ENCODE measurements at places on chromosomes 1 and 21.

GRCh38 chr1:100440075-100440809, 87.9 kb downstream of the CDC14A start:
- no peak for DNase-seq

DNA sequence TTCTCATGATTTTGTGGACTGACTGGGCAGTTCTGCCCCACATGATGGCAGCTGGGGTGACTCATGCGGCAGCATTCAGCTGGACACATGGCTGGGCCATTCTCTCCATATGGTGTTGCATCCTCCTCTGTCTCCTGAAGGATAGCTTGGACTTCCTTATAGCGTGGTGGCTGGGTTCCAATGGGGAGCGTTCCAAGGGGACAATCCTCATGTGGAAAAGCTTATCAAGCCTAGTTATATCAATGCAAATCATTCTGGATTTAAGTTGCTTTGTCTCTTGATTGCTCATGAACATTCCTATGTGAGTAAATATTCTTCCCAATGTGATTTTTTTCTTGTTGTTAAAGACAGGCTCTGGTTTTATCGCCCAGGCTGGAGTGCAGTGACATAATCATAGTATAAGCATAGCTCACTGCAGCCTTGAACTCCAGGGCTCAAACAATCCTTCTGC, 13.2 kb upstream of the SLC2A1 start:
- DNase-seq: no peak

DNA sequence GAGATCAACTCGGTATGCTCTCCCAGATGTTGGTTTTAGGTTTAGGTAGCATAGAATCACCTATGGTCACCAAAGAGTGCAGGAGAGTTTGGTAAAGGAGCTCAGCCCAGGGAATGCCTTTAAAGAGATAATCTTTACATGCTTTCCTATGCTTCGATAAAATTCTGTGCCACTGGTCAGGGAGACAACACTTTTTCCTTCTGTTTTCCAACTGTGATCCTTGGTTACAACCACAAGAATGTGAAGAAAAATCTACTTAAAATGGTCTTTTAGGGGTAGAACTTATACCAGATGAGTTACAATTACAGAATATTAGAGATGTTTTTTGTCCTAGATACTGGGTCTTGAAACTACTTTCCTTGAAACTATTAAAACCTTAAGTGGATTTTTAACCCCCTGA, 895.6 kb downstream of the TTLL7 start:
- DNase-seq: no peak

DNA sequence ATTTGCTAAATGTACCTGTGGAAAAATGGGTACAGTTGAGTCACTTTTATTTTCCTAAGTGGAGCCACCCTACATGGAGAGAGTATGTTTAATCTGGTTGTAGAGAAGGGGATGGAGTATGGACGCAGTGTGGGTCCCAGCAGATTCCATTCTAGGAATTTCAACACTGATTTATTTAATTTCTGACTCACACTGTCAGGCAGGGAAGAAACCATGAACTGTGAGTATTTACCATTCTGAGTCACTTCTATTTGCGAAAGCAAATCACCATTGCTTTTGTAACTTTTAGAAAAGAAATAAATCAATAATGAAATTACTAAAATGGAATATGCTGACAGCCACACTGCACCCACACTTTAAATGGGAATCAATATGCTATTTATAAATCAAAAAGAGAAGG, 339.0 kb downstream of the DSCAM start:
- no peak for DNase-seq

DNA sequence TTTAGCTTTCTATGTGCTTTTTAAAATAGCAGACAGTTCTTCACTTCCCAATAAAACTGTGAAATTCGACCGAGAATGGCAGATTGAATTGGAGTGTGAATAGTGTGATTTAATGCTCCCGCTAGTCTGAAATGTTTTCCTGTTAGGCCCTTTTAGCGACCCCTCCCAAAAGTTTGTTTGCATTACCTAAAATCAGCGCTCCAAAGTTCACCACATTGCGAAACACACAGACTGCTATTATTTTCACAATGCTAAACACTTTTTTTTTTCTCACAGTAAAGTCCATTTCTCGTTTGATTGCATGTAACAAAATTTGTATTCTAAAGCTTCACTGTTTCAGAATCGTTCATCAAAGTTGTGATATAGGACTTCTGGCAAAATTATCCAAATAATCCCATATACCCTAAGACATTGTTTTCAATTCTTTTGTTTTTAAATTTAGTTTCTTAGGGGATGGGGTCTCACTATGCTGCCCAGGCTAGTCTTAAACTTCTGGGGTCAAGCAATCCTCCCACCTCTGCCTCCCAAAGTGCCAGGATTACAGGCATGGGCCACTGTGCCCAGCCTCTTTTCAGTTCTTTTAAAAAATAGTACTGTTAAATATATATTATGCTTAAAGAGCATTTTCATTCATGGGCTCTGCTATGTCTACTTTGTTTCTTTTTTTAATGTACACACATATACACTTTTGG, 76.5 kb upstream of the USH2A start:
- DNase-seq: no peak

- DNase-seq: no peak
Observed at GRCh38 chr1:41924911-41925310, 6.2 kb upstream of the HIVEP3 start.

DNA sequence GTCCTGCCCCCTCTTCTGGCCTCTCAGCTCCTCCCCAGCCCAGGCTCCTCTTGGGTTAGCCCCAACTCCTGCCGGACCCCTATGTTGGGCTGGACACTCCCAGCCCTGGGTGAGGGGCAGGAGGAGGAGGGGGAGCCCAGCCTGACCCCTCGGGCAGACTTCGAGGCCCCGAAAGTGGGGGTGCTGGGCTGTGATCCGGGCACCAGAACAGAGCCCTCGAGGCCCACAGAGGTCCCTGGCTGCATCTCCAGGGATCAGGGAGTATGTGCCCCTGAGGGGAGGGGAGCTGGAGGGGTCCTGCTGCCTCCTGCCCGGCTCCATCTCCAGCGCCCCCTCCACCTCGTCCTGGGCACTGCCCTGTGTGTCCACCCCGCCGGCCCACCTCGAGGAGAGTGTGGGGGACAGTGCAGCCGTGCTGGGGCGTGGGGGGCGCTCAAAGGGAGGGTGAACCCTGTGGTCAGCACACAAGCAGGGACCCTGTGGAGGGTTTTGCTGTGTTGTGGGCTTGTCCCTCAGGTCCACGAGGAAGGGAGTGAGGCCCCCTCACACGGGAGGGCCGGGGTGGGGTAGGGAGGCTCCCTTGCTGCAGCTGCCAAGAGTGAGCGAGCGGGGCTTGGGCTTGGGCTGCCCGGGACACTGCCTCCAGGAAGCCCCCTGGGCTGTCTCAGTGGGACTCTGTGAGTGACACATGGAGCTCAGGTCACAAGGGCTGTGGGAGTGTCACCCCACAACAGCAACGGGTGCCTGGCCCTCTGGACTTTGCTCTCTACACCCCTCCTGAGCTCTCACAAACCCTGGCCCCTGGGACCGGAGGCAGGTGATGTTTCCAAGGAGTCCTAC, 54.4 kb downstream of the COL18A1 start:
- DNase-seq: no peak

DNA sequence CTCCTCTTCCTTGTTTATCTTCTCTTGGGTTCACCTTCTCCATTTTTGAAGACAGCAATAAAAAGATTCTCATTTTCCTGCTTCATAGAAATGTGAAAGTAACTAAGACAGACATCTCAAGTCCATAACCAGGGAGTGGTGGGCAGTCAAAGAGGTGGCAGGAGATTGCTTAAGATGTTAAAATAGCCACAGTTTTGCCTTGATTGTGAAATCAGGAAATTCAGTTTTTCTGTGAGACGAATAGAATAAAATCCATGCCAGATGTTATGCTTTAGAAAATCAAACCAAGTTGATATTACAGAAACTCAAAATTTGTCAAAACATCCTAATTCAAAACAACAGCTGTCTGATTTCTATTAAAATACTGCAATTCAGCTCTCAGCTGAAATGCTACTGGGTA, 57.2 kb downstream of the TNN start:
- DNase-seq: no peak

DNA sequence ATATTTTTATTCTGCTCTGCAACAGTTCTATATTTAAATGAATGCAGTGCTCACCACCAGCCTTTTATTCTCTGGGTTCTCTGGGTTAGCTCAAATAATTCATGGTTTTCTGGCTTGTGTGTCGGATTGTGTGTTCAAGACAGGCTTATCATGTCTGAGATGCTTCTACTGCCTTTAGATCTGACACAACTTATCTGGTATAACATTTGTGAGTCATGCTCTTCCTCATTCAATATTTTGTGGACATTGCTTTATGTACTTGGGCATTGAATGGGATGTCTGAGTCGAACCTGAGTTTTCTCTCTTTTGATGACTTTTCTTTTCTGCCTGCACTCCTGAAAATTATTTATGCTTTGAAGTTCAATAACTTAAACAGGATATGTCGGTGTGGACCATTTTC, 17.6 kb upstream of the PKP1 start:
- no peak for DNase-seq

GRCh38 chr21:21332492-21332891, 334.3 kb downstream of the NCAM2 start:
- DNase-seq: no peak

- no peak for DNase-seq
Observed at GRCh38 chr1:248748211-248748610, 7.3 kb downstream of the LYPD8 start.

DNA sequence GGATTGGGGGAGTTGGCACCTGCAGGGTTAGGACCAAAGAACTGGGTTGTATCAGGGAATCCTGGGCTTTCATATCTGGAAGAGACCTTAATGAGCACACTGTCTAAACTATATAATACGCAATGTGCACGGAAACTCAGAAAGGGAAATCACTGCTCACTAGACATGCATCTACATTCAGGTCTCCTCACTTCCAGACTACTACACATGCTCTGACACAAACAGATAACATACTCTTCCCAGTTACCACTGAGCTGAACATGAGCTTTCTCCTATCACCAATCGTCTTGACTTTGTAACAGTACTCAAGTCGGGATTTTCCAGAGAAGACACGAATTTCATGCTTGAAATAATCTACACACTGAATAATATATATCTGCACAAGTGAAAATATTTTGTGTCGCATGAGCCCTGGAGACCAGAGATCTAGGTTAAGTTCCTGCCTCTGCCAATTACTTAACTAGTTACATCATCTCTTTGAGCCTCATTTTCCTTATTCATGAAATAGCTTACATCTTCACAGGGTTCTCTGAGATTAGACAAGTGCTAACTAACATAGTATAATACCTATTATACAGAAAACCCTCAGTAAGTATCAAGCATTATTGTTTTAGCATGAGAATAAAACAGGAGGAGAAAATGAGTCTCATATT, 101.1 kb downstream of the JAK1 start:
- no peak for DNase-seq

- no peak for DNase-seq
Observed at GRCh38 chr1:222739929-222740328, 2.9 kb downstream of the FAM177B start.

DNA sequence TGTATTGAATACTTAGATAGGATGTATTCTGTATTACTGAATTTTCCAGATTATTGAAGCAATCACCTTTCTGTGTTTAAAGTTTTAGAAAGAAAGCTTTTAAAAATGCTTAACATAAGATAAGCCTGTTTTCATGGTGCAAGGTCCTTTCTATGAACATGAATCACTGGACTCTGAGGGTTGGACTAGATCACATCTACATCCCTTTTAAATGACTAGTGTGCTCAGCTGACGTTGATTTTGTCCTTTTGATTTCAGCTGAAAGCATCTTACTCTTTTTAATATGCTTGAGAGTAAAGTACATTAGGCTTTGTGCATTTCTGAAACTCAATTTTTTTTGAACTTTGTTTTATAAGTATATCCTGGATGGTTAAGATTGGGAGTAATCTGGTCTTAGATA, 16.2 kb downstream of the MIER1 start:
- no peak for DNase-seq

DNA sequence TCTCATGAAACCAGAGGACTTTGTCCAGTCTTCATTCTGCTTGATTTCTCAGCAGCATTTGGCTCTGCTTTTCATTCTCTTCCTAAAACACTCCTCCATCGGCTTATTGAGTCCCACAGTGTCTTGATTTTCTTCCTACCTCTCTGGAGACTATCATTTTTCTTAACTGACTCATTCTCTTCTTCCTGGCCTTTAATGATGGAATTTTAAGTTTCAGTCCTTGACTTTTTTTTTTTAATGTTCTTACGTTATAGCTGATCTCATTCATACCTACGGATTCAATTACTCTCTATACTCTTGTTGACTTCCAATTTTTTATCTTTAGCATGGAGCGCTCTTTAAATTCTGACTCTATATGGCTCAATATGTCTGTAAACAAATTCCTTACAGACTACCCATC, 111.1 kb downstream of the NEK7 start:
- no peak for DNase-seq

DNA sequence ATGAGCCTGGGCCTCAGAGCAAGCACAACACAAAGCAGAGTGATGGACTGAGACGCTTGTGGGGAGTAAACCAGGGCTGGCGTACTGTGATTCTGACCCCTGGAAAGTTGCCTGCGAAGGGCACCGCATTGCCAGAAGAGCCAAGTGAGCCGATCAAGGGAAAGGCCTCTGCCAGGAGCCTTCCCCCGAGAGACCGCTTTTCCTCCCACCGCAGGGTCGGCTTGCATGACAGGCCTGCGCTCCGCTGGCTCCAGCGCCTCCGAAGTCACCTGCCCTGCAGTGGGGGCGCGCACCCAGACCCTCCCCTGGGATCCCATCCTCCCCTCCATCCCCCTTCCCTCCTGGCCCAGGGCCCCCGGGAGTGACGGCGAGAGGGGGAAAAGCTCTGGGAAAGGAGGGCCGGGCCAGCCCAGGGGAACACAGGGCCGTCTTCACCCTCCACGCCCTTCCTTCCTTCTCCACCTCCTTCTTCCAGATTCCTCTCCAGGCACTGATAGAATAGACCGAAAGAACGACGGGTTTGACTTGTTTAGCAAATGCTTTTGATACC, 165.0 kb downstream of the TRIM33 start:
- no peak for DNase-seq

DNA sequence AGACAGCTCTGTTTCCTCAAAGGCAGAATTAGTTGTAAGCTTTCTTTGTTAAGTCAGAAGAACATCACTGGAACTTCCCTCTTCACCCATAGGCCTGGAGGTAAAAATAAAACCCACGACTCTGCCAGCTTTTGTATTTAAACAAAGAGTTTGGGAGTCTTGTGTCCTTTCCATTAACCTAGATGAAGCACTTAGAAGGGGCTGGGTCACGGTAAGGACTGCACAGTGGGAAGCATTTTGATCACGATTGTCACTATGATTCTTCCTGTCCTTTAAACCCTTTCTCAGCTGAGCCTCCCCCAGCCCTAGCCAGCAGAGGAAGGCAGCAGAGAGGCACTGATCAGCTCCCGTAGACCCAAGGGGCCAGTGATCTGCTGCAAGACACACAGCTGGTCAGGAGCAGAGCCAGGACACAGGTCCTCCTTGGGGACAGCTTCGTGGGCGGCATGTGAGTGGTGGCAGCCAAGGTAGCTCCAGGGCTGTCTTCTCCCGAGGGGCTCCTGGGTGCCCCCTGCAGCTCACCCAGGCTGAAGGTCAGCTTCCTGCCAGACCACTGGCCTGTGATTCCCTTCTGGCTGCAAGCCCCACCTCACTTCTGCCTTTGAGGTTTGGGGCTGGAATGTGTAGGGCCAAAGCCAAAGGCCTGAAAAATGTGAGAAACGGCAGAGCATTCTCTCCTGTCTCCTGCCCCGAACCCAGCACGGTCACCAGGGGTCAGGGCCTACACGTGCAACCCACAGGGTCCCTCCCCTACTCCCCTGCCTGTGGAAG, 4.0 kb upstream of the LAPTM5 start:
- DNase-seq: no peak
